ENCODE measurements at places on chromosomes 7 and 10. TPM values are rescaled to one million over a fixed set of nuclear protein-coding genes. Genes with fewer than 3 reads are reported as not detected.
A peak's percentile ranks its signal among the peaks of the same experiment; 100 is the strongest.

DNA sequence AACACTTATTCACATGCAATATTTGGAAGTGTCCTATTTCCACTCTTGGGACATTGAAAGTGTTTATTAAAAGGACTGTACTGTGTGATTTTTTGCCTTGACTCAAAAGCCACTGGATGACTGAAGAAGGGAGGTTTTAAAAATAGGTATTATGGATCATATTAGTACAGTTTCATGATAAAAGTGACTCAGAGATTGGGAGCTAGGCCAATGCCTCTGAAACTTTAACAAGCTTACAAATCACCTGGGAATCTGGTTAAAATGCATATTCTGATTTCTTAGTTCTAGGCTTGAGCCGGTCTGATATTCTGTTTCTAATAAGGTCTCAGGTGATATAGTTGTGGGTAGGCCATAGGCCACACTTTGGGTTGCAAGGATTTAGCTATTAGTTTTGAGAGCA is 191.2 kb downstream of the PLXDC2 start:
- peaks cover 7% of the 10 kb centered on the region for H3K4me1 ChIP-seq
- H3K27me3 ChIP-seq, result no peaks in the 10 kb centered on the region
- DNase-seq, result no peak
- no peak overlapping the region for H3K4me3 ChIP-seq
- no peaks in the 10 kb centered on the region for H3K36me3 ChIP-seq

- no peak for DNase-seq
- peaks cover 4% of the 10 kb centered on the region for H3K4me1 ChIP-seq
- H3K27ac ChIP-seq, result no peak overlapping the region
- no peaks in the 10 kb centered on the region for H3K36me3 ChIP-seq
Observed at GRCh38 chr10:14717552-14717951, 57.1 kb downstream of the FAM107B start.

- no peaks in the 10 kb centered on the region for H3K27me3 ChIP-seq
- H3K4me1 ChIP-seq, result no peaks in the 10 kb centered on the region
- no peak overlapping the region for H3K4me3 ChIP-seq
- H3K36me3 ChIP-seq, result no peaks in the 10 kb centered on the region
- DNase-seq, result no peak
- no peak overlapping the region for H3K27ac ChIP-seq
Observed at GRCh38 chr7:124603066-124603465, 162.5 kb downstream of the GPR37 start.

DNA sequence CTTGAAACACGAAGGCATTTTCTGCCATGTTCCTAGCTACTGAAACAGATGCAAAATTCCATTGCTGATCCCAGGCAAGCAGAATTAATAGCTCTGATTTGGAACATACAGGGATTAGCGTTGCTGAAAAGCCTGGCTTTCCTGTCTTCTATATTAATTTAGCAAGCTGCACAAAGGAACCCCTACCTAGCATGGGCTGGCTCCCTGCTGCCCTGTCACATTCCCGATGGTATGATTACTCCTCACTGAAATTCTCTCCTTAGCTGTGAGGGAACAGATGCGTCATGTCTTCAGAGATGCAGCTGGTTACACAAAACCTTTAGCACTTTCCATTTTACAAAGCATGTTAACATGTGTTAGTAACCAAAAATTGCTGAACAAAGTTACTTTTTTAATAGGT is 878.9 kb downstream of the TYW1 start:
- H3K27me3 ChIP-seq, result no peaks in the 10 kb centered on the region
- no peaks in the 10 kb centered on the region for H3K36me3 ChIP-seq
- no peak overlapping the region for H3K27ac ChIP-seq

SYPL1 gene
- total RNA-seq, result 39.5 TPM

GRCh38 chr7:25360451-25360850 is 132.2 kb upstream of the NPVF start:
- H3K27ac ChIP-seq, result no peak overlapping the region
- H3K36me3 ChIP-seq, result no peaks in the 10 kb centered on the region
- H3K4me3 ChIP-seq, result no peak overlapping the region
- DNase-seq, result peak; percentile 57

CCDC146 gene
- 5.1 TPM for total RNA-seq

All from osteoblast (primary cell).